ENCODE measurements at places on chromosomes 5 and 9.
A peak's percentile ranks its signal among the peaks of the same experiment; 100 is the strongest.

- no peak for DNase-seq
These were observed 42.6 kb downstream of the RGS3 start for GRCh38 chr9:113506090-113506589.

- DNase-seq = peak; percentile 49
These were observed at the start of gene NPDC1 for GRCh38 chr9:137046088-137046787. Gene NPDC1 (minus strand): TSS chr9:137046177. CDS start chr9:137045989, 188 bp downstream.

DNA sequence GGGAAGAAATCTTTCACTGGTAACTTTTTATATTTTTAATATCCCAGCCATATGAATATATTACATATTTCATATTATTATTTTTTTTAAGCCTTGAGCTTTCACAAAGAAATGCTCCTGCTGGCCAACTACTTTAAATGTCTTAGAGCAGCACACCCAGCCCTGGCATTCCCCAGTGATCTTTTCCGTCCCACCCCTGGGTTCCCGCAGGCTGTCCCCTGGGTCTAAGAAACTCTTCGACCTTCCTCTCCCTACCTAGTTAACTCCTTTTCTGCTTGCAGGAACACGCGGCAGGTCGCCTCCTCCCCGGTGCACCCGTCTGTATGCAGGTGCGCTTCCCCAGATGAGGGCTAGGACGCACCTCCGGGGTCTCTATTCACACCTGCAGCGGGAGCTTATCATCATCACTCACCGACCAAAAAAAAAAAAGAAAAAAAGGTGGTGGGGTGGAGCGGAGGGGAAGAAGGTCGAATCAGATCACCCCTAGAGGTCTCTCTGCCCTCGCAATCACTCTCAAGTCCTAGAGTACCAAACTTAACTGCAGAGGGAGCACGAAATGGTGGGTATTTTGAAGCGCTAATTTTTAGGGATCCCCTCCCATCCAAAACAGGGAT is 696 bp downstream of the ZFP62 start:
- DNase-seq = no peak

GRCh38 chr9:96550659-96551058 is 69.0 kb downstream of the CDC14B start:
- no peak for DNase-seq

DNA sequence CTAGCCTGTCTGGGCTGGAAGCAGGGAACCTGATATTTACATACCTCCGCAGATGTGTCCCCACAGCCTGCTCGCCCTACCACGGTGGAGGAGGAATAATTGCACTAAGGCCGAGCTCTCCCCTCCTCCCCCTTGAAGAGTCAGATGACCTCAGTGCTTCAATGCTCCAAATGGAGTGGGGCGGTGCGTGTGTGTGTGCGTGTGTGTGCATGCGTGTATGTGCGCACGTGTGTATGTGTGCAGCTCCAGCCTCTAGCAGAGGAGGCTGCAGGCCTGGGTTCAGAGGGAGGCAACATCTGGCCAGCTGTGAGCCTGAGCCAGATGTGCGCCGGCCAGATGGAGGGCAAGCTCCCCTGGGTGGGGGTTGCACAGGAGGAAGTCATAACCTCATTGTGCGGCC is 90.5 kb downstream of the NRG2 start:
- no peak for DNase-seq

- no peak for DNase-seq
These were observed 23.6 kb upstream of the CDK5RAP2 start for GRCh38 chr9:120603591-120603990.

- DNase-seq = no peak
These were observed 222.7 kb downstream of the MAST4 start for GRCh38 chr5:66818935-66819328.
